ENCODE measurements at places on chromosomes 13 and 19. TPM values are rescaled to one million over a fixed set of nuclear protein-coding genes. Genes with fewer than 3 reads are reported as not detected.

GRCh38 chr19:3823350-3823713, 37.2 kb upstream of the MATK start:
- H3K27ac ChIP-seq: no peak overlapping the region
- no peak overlapping the region for H3K4me3 ChIP-seq
- H3K4me1 ChIP-seq: peaks cover 8% of the 10 kb centered on the region

DNA sequence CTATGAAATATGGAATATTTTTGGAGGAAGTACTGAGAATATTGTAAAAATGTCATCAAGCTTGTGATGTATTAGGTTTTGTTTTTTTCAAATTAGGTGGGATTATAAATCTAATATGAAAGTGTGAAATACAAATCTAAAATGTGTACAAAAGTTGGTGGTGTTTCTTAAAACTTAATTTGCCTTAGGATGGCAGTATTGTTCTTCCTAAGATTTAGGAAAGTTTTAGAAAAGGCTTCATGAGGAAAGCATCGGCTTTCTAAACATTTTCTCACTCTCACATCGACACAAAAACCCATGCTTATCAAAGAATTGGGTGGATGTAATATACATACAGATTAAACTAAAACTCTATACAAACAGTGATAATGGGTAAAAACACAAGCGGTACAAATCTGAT, 972.0 kb upstream of the PCDH20 start:
- no peak overlapping the region for H3K4me3 ChIP-seq
- DNase-seq: peak; percentile 36
- H3K36me3 ChIP-seq: no peaks in the 10 kb centered on the region

KLK4 gene
- total RNA-seq: not detected

- H3K4me1 ChIP-seq: peaks cover 14% of the 10 kb centered on the region
- no peak for DNase-seq
- peaks cover 59% of the 10 kb centered on the region for H3K27me3 ChIP-seq
- no peak overlapping the region for H3K27ac ChIP-seq
- H3K4me3 ChIP-seq: no peak overlapping the region
- no peaks in the 10 kb centered on the region for H3K36me3 ChIP-seq
Measured at GRCh38 chr19:48509467-48510194, 2.0 kb downstream of the LMTK3 start.

ZNF557 gene
- total RNA-seq: 12.0 TPM

DNA sequence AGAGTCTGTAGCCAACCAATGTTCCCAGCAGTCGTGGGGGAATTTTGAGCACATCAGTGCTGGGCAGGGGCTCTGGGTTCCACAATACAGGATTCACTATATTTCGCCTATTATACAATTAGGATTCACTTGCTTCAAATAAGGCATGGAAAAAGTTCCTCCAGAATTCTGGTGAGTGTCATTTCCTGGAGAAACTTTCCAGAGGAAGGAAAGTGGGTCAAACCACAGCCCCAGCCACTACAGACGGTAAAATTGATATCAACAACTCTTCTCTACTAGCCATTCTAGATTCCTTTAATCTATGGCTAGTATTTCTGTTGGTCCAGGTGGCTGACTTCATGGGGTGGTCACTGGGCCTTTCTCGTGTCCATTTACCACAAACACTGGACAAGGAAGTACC, 10.5 kb downstream of the MYCBP2 start:
- H3K27ac ChIP-seq: no peak overlapping the region
- peak; percentile 28 for DNase-seq

- no peak for DNase-seq
- no peak overlapping the region for H3K4me3 ChIP-seq
- H3K4me1 ChIP-seq: peaks cover 24% of the 10 kb centered on the region
- H3K27ac ChIP-seq: no peak overlapping the region
Measured at GRCh38 chr19:48484931-48485612, 15.9 kb downstream of the CYTH2 start.

DNA sequence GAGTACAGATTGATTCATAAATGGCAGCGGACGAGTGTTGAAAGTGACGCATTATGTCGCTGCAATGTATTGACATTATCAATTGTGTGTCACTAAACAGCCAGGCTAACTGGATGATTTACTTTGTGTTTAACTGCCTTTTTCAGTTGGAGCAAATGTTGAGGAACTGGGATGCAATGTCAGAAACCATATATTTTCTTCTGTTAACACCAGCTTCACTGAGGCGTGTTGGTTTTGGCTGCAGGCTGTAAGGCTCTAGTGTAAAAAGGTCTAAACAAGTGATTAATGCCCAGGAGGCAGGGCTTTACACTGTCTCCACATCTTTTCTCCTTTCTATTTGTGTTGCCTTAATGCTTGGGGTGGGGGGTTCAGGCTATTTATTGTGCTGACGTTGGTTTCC, 80.1 kb downstream of the GGACT start:
- H3K36me3 ChIP-seq: no peaks in the 10 kb centered on the region
- H3K4me3 ChIP-seq: no peak overlapping the region
- no peak for DNase-seq
- no peaks in the 10 kb centered on the region for H3K4me1 ChIP-seq

ZNF729 gene
- 0.04 TPM for total RNA-seq

DNA sequence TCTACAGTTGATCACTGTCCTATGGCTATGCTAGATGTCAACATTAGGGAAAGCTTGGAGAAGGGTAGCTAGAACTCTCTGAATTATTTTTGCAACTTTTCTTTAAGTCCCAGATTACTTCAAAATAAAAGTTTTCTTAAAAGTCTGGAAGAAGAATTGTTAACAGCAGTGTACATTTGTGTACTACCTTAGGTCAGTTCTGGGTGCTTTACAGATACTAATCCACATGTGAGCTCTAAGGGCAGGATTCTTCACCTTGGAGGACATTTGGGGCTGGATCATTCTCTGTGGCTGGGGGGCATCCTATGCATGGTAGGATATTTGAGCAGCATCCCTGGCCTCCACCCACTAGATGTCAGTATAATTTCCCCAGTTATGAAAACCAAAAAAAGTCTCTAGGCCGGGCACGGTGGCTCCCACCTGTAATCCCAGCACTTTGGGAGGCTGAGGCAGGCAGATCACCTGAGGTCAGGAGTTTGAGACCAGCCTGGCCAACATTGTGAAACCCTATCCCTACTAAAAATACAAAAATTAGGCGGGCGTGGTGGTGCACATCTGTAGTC, 2.8 kb downstream of the BRME1 start:
- no peak overlapping the region for H3K4me3 ChIP-seq
- peaks cover 11% of the 10 kb centered on the region for H3K4me1 ChIP-seq
- no peak for DNase-seq

GRCh38 chr13:39455521-39456175, 147.3 kb downstream of the LHFPL6 start:
- H3K36me3 ChIP-seq: no peaks in the 10 kb centered on the region
- H3K27me3 ChIP-seq: no peaks in the 10 kb centered on the region
- peak; percentile 88 for DNase-seq
- H3K4me3 ChIP-seq: no peak overlapping the region
- H3K27ac ChIP-seq: peak overlapping the region; percentile 51
- H3K4me1 ChIP-seq: peaks cover 12% of the 10 kb centered on the region

RAD23A gene
- 92.7 TPM for total RNA-seq

DNA sequence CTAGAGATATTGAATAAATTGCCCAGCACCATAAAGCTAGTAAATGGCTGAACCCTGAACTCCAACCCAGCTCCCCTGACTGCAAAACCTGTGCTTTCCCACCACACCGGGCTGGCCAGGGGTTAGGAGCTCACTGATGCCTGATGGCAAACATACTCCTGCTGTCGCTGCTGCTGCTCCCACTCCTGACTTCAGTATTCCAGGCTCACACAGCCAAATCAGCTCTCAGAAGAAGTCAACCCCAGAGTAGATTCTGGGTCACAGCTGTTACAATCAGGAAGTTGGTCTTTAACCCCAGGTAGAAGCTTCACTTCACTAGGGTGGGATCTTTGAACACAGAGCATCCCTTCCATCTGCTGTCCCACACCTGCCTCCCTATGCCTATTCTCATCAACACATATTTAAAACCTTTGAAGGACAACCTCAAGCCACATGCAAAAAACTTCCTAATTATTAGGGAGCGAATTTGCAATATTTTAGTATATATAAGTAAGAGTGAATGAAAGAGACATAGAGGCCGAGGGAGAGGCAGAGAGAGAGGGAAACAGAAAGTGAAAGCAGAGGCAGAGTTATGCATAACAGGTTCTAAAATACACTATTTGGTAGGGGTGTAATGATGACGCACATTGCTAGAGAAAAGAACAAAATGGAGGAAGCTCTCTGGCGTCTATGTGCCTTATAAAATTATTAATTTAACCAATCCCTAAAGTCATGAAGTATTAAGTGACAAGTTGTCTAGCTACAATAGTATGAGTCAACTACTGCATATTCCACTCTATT, 99.4 kb upstream of the SERP2 start:
- peak overlapping the region; percentile 85 for H3K27ac ChIP-seq
- peak; percentile 90 for DNase-seq
- no peaks in the 10 kb centered on the region for H3K27me3 ChIP-seq
- peaks cover 23% of the 10 kb centered on the region for H3K4me1 ChIP-seq

- peak within 1 kb of the TSS; percentile 98 for H3K27ac ChIP-seq
- peak; percentile 98 for DNase-seq
- no peaks in the 10 kb centered on the region for H3K27me3 ChIP-seq
- H3K4me3 ChIP-seq: peak within 1 kb of the TSS; percentile 92
- H3K36me3 ChIP-seq: peaks cover 23% of the 10 kb centered on the region
Measured at GRCh38 chr19:48325265-48325910, at the start of gene EMP3. Gene EMP3, plus strand, starts transcription at chr19:48325552. Its CDS starts 1,293 bp downstream, at chr19:48326845.

DNA sequence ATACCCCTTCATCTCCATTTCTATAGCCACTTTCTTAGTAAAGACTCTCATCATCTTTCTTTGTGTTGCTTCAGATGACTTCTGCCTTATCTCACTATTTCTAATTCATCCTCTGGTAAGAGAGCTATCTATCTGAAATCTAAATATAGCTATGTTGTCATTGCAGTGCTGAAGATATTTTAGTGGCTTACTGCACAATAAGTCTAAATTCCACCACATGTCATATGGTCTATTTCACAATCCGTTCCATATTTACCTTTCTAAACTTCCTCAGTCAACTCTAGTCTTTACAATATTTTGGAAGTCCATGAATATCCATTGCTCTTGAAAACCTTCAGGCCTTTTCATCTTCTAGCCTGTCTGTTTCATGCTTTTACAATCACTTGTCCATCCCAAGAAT, 465.1 kb upstream of the SLC10A2 start:
- H3K4me1 ChIP-seq: no peaks in the 10 kb centered on the region
- H3K36me3 ChIP-seq: no peaks in the 10 kb centered on the region
- H3K4me3 ChIP-seq: no peak overlapping the region
- H3K27me3 ChIP-seq: no peaks in the 10 kb centered on the region
- DNase-seq: no peak

SIGLEC10 gene
- 0.22 TPM for total RNA-seq

NLRP5 gene
- not detected for total RNA-seq

MCF2L gene
- total RNA-seq: 19.2 TPM

ZNF358 gene
- 25.2 TPM for total RNA-seq

DNA sequence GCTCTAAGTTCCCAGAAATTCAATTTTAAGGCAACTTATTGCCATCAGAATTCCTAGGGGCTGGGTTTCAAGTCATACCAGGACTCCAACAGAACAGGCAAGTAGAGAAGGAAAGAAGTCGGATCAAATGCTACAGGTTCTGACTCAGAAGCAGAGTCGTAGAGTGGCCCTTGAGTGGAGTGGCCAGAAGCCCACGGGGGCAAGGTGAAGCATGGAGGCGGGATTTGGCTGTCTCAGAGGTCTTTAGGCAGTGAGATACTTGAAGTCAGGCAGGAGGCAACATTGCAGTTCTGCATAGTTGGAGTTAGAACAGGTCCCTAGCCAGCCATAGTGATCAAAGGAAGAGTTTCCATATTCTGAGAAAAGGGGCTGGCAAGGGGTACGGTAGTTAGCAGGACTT, 111.6 kb downstream of the NHLRC3 start:
- H3K4me3 ChIP-seq: no peak overlapping the region
- no peaks in the 10 kb centered on the region for H3K4me1 ChIP-seq
- H3K36me3 ChIP-seq: no peaks in the 10 kb centered on the region
- DNase-seq: no peak
- no peaks in the 10 kb centered on the region for H3K27me3 ChIP-seq

GRCh38 chr13:107124129-107124718, 556.3 kb upstream of the ARGLU1 start:
- peak; percentile 59 for DNase-seq
- no peaks in the 10 kb centered on the region for H3K27me3 ChIP-seq
- H3K4me3 ChIP-seq: no peak overlapping the region

- H3K36me3 ChIP-seq: no peaks in the 10 kb centered on the region
- H3K4me3 ChIP-seq: no peak overlapping the region
- H3K27ac ChIP-seq: no peak overlapping the region
Measured at GRCh38 chr19:45958769-45959516, 14.7 kb downstream of the NOVA2 start.

- no peak overlapping the region for H3K4me3 ChIP-seq
- no peaks in the 10 kb centered on the region for H3K27me3 ChIP-seq
- peak; percentile 31 for DNase-seq
- peak overlapping the region; percentile 56 for H3K27ac ChIP-seq
- H3K36me3 ChIP-seq: no peaks in the 10 kb centered on the region
Measured at GRCh38 chr13:88526186-88526852, 855.1 kb downstream of the SLITRK5 start.

DNA sequence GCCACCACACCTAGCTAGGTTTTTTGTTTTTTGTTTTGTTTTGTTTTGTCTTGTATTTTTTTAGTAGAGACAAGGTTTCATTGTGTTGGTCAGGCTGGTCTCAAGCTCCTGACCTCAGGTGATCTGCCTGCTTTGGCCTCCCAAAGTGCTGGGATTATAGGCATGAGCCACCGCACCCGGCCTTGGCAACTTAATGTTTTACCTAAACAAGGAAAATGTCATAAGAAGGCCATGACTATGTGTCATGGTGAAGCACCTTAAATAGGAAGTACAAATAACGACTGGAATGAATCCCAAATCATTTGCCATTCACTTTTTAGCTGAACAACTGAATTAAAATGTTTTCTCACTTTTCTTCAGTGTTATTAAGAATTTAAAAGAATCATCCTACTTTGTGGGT, 465.2 kb downstream of the KCTD12 start:
- no peaks in the 10 kb centered on the region for H3K36me3 ChIP-seq
- no peaks in the 10 kb centered on the region for H3K27me3 ChIP-seq
- H3K4me1 ChIP-seq: peaks cover under 1% of the 10 kb centered on the region
- no peak overlapping the region for H3K4me3 ChIP-seq

DNA sequence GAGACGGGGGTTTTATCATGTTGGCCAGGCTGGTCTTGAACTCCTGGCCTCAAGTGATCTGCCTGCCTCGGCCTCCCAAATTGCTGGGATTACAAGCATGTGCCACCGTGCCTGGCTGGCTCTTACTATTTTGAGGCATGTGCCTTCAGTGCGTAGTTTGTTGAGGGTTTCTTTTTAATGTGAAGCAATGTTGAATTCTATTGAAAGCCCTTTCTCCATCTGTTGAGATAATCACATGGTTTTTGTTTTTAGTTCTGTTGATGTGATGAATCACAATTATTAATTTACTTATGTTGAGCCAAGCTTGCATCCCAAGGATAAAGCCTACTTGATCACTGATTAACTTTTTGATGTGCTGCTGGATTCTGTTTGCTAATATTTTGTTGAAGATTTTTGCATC, 290.9 kb downstream of the KCNRG start:
- H3K36me3 ChIP-seq: no peaks in the 10 kb centered on the region
- H3K4me1 ChIP-seq: peaks cover 3% of the 10 kb centered on the region
- DNase-seq: no peak
- no peaks in the 10 kb centered on the region for H3K27me3 ChIP-seq
- H3K27ac ChIP-seq: no peak overlapping the region
